Esophagus muscularis mucosa (tissue), 4 donors: ENCODE measurements at places on chromosomes 6 and 20.

DNA sequence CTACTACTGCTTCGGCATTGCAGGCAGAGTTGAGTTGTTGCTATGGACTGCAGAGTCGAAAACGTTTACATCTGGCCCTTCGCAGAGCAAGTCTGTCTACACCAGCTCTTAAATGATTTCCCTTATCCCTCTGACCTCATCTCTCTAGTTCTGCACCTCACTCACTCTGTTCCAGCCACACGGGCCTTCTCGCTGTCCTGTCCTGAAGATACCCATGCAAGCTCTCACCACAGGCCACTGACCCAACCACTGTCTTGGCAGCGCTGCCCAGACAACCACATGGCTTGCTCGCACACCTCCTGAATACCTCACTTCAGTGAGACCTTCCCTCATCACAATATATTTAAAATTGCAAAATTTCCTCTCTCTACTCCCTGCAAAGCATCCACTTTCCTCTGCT, 31.4 kb downstream of the B4GALT5 start:
- DNase-seq = no peak

GRCh38 chr6:84920021-84920420, 155.6 kb upstream of the TBX18 start:
- no peak for DNase-seq

DNA sequence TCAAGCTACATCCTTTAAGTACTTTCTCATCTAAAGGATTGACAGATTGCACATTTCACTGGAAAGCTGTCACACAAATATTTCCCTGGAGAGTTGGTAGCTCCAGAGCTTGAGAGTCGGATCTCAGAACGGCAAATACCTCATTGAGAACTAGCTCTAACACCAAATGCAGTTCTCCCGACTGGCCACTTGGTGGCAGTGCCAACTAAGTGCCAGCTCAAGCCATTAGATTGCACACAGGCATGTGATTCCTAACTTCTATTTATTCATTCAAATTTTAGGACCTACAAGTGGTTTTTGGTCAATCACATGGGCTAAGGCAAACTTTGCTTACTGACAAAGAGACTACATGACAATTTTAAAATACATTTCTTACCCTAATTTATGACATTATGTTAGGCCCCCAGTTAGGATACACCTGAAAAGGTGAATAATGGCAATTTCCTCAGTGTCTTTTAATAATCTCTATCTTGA, 7.9 kb upstream of the MCHR2 start:
- DNase-seq = no peak

GRCh38 chr6:36947570-36948351, 6.8 kb upstream of the PI16 start:
- no peak for DNase-seq

DNA sequence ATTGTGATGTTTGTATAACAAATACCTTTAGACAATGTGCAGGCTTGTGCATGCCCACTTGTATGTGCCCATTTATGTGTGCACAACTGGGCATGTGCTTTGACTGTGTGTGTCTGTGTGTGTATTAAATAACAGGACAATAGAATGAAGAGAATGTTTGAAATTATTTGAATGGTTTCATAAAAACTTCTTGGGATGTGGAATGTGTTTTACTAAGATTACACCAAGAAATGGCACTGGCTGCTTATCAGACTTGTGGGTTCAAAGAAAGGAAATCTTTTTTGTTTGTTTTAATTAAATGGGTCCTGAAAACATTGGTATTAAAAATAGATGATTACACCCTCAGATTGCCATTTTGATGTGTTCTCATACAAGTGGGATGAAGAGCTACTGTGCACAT, 191.6 kb upstream of the CCN2 start:
- DNase-seq = no peak

- no peak for DNase-seq
These were observed 71.0 kb upstream of the CD83 start for GRCh38 chr6:14046476-14047068.

DNA sequence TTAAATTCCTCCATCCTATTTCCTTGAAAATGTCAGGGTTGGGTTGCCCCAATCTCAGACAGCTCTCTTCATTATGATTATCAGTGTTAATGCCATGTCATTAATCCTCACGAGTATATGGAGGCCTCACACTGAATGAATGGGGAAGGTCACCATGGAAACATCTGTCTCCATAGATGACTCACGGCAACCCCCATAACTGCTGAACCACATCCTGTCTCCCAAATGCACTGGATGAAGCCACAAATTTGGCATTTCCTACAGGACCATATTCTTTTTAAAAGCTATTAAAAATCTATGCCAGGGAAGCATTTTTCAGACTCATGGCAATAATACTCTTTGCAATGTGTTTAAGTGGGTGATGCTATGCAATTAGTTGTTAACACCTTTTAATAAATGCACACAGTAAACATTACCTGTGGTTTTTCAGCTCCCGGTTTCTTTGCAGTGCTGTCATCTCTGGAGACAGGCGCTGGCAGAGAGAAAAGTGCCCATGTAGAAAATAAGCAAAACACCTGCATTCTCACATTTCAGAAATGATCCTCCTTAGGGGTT, 80.1 kb upstream of the PTPRK start:
- no peak for DNase-seq

- no peak for DNase-seq
These were observed 122.1 kb upstream of the SPACA1 start for GRCh38 chr6:87925373-87926060.

GRCh38 chr20:848193-848592, 14.7 kb downstream of the FAM110A start:
- no peak for DNase-seq

GRCh38 chr20:13995841-13996240, 525 bp downstream of the MACROD2 start:
- DNase-seq = no peak

DNA sequence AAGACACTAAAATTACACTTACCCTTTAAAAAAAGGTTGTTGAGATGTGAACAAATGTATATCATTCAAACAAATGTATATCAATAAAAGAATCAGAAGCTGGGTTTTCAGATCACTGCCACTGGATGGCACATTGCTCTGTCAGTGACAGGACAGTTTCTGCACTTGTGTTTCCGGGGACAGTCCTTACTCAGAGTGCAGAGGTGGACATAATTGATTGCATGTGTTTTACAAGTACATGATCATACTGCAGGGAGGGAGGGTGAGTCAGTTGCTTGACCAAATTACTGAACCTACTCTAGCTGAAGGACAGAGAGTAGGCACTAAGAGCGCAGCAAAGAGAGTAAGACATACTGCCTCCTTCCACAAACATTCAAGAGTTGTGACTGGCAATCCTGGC, 302.3 kb downstream of the TENT5A start:
- DNase-seq = no peak

DNA sequence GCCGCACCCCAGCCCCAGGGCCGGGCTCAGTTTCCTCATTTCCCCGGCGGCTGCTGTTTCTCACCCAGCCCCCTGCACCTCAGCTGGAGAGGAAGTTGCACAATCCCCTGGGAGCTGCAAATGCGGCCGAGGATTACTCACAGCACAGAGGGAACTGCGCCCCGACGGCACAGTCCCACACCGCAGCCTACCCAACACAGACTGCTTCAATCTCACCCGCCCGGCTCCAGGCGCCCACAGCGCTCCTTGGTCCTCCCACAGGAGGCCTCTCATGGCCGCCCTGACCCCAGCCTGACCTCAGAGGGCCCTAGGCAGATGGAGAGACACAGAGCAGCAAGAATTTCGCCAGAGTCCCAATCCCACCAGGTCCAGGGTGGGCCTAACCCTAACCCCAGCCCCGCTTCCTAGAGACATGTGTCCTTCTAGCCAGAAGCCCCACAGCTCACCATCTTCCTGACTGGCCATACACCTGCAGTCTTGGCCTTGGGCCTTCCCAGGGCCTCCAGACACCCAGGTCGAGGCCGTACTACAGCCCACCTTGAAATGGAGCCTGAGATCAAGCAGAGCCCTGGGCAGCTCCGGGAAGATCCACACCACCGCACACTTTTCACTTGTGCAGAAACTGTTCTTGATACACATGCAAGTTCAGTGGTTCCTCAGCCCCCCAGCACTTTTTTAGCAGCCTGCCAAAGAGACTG, 11.7 kb downstream of the TFEB start:
- DNase-seq = no peak

GRCh38 chr20:11992426-11992825, 74.7 kb downstream of the BTBD3 start:
- DNase-seq = no peak

DNA sequence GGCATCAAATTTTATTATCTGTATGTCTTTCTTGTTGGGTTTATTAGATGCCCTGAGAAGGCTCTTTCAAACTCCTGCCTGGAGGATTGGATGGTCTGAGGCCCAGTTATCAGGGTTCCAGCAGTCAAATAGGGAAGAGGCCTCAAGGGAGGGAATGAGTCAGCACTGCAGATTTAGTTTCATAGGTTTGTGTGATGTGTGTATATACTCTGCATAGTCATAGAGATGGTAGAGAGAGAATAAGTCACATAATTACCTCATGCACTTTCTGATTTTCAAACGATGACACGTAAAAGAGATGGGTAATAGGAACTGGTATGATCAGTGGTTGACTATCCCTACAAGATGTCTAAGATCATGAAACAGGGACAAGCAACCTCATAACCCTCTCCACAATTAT, 82.1 kb downstream of the ADAT2 start:
- no peak for DNase-seq

- DNase-seq = no peak
These were observed 195.0 kb downstream of the SYNDIG1 start for GRCh38 chr20:24664266-24664986.

DNA sequence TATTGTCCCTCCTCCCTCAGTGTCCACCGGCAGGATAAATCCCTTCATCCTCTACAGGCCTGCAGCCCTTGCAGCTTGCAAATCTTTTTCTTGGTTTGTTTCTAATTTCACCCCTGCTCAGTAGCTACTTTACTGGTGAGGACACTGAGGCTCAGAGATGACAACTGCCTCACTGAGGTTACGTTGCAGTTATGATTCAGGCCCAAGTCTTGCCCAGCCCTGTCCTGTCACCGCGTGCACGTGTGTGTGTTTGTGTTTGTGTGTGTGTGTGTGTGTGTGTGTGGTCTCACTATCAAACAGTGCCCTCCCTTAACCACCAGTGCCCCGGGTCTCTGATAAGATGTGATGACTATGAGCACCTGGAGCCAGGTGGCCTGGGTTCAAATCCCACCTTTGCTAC, 21.1 kb downstream of the FAM110A start:
- DNase-seq = no peak

DNA sequence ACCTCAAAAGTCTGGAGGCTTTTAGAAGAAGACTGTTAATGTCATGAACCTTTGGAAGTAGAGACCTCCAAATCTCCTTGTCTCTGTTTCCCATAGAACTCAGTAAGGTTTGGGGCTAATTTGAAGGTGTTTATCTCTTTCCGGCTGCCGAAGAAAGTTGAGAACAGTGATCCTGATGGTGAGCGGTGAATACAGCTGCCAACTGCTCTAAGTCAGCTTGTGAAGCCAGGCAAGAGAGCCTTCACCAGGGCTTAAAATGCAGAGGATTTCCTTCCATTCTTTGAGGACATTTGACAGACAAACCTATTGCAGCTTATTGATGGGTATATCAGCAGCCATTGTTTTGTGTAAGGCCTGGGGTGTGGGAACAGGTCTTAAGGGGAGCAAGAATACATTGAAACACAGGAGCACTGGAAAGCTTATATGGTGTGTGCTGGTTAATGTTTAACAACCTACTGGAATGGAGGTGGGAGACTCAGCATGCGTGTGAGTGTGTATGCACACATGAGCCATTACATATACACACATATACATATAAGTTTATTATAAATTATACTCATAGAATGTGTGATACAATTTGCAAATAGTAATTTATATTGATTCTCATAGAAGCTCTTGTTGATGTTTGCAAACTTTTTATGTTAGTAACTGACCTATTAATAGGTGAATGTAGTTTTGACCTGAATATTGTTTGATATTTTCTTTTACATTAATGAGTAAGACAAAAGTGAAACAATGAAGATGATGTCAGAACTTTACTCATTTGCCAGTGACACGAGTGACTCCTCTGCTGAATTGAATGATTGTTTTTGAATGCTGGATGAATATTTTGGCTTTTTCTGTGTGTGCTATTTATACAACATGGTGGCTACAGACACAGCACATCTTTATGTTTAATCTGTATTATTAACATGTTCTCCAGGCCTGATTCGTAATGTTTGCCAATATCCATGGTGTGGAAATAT, 18.1 kb downstream of the PLEKHG1 start:
- DNase-seq = no peak

- no peak for DNase-seq
These were observed 25.9 kb downstream of the PPARD start for GRCh38 chr6:35368038-35368887.

- no peak for DNase-seq
These were observed 120.0 kb downstream of the SIM1 start for GRCh38 chr6:100344761-100345160.

GRCh38 chr6:119742188-119742803, 392.7 kb upstream of the MAN1A1 start:
- no peak for DNase-seq

- DNase-seq = no peak
These were observed 536.2 kb upstream of the NRSN1 start for GRCh38 chr6:23589811-23590210.

DNA sequence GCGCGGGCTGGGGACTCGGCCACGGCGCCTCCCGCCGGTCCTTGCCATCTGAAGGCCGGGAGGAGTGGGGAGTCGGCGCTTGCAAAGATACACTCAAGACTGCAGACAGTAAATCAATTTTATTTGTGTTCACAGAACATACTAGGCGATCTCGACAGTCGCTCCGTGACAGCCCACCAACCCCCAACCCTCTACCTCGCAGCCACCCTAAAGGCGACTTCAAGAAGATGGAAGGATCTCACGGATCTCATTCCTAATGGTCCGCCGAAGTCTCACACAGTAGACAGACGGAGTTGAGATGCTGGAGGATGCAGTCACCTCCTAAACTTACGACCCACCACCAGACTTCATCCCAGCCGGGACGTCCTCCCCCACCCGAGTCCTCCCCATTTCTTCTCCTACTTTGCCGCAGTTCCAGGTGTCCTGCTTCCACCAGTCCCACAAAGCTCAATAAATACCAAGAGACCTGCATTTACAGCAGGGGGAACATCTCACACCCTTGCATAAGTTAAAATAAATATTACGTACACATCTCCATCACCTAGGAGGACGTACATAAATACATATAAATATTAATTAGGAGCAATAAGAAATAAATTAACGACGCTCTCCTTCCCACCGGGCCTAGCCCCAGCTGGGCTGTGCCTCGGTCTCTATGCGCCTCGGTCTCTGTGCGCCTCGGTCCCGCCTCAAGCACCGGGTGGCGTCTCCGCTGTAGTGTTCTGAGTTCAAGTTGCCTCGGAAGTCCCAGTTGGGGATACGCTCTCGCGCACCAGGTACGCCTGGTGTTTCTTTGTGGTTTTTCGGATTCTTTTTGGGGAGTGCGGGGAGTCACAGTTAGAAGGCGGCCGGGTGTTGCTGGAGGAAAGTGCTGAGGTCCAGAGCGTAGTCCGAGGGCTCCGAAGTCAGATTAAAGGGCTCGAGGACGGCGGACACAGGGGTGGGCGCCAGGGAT, 889 bp upstream of the FLOT1 start:
- DNase-seq = no peak

- DNase-seq = no peak
These were observed 198.7 kb upstream of the RREB1 start for GRCh38 chr6:6909111-6909510.
